ENCODE measurements at places on chromosomes 2 and 18.

DNA sequence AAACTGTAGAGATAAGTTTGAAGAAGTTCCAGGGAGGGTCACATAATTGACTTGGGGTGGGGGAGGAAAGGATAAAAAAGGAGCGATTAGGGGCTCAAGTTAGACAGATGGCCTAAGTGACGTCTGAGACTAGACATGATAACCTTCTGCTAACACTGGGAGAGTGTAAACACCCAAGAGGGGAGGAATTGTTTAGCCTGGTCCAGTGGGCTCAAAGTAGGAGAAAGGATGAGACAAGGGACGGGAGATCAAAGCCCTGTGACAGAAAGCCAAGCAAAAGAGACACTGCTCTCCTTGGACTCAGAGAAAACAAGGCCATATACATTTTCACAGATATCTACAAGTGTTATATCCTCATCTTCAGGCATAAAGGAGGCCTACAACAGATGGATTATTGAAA, 45.5 kb upstream of the IHH start:
- DNase-seq = no peak

DNA sequence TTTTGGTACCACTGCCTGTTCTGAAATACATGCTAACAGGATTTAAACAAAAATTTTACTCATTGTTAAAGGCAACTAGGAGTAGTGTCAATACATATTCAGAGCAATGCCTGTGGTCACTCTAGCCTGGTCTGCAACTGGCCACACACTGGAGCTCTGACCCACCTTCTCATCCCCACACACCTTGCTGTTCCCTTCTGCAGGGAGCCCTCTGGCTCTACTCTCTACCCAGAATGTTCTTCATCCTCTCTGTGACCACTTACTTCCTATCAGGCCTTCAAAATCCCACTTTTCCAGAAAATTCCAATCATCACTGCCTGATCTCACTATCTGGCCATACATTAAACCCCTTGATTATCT, 102.3 kb upstream of the NFU1 start:
- DNase-seq = no peak

DNA sequence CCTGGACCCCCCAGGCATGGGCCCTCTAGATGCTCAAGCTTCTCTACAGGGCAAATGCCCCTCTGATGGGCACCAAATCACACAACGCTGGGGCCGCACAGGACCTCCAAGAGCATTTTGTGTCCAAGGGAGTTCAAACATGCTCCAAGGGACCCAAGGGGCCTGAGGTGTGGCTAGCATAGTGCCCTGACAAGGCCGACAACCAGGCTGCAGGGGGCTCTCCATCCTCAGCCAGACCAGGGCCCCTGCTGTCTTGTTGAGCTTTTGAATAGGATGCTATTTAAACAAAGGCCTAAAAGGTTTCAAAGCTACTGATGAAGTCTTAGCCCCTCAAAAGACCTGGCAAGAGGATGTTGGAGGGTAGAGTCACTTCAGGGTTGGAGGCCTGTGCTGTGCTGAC, 33.1 kb downstream of the EN1 start:
- DNase-seq = no peak

GRCh38 chr2:237760506-237761502, 37.8 kb upstream of the RBM44 start:
- no peak for DNase-seq

GRCh38 chr2:171293661-171294060, 133.0 kb upstream of the TLK1 start:
- no peak for DNase-seq

DNA sequence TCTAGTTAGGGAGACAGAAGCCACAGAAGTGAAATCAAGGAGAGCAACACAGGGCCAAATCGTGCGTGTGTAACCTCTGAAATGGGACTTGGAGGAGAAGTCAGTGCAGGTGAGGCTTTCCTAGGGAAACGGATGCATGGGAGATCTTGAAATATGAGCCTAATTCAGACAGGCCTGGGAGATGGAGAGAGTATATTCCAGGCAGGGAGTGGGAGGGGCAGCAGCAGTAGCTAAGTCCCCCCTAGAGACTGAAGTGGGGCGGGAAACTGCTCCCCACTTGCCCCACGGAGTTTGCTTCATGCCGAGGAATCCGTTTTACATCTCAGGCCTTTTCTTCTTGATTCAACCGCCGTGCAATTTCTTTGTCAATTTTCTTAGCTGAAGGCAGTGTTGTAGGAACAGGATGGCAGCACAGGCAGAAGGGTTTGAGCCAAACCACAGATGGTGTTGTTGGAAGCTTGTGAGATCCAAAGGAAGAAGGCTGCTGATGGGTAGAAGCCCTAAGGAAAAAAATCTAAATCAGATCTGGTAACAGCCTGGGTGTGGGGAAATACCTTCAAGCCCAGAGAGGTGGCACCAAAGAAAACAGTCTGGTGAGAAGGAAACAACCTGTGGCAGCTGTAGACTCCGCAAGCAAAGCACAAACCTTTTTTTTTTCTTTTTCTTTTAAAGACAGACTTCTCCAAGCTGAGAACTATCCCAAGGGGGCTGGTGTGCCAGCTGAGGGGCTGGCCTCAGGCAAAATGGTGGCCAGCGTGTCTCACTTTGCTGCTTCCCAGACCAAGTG, 40.2 kb downstream of the EPAS1 start:
- no peak for DNase-seq

DNA sequence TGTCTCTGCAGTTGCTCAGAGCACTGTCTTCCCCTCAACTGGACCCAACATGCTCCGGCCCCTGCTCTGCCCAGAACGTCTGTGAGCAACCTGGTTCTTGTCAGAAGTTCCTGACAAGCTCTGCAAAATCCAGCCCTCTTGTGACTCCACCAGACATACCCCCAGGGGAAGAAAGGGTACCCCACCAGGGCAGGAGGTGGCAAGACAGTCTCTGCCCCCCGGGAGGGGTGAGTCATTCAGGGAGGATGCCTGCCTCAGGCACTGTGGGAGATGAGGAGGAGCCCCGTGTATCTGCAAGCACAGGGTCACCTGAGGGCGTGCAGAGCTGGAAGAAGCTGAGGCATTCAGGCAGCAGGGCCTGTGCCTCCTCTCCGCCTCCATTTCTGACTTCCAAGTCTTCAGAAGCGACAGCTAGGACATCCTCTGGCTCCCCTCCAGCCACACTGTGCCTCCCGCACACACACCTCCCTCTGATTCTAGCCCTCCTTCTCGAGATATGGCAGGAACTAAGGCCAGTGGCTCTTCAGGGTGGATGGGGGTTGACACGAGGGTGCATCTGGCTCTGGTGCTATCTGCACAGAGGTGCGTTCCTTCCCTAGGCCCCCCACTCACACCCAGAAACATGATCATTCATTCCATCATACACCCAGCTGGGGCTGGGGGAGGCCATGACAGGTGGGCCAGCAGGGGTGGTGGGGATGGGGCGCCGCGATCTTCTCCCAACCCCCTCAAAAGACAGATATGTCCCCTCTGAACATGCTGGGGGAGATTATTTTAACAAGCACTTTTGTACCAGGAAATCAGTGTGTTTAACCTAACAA, 222.2 kb downstream of the CYP26B1 start:
- no peak for DNase-seq

- DNase-seq = no peak
Observed at GRCh38 chr2:23494286-23494685, 109.3 kb downstream of the KLHL29 start.

GRCh38 chr2:80329491-80329890, 24.9 kb upstream of the LRRTM1 start:
- no peak for DNase-seq

DNA sequence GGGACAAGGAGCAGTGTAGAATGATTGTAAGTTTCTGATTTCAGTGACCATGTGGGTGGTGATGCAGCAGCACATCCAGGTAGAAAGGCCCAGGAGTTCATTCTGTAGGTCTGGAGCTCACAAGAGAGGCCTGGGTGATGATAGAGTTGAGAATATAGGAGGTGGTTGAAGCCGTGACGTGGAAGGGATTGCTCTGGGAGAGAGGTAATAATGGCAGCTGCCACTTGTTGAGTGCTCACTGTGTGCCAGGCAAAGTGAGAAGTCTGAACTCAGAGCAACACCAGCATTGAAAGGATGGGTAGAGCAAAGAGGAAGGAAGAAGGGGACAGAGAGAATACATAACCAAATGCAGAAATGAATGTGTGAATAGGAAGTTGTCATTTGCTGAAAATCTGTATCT, 3.3 kb downstream of the TTLL4 start:
- DNase-seq = no peak

DNA sequence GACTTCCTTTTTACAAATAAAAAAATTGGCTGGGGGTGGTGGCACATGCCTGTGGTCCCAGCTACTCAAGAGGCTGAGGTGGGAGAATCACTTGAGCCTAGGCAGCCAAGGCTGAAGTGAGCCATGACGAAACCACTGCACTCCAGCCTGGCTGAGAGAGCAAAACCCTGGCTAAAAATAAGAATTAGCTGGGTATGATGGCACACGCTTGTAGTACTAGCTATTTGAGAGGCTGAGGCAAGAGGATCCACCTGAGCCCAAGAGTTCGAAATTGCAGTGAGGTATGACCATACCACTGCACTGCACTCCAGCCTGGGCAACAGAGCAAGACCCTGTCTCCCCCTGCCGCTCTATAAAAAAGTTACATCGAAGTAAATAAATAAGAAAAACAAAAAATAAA, 33.7 kb downstream of the GFPT1 start:
- no peak for DNase-seq

- no peak for DNase-seq
Observed at GRCh38 chr2:115083711-115084110, 641.3 kb downstream of the DPP10 start.

DNA sequence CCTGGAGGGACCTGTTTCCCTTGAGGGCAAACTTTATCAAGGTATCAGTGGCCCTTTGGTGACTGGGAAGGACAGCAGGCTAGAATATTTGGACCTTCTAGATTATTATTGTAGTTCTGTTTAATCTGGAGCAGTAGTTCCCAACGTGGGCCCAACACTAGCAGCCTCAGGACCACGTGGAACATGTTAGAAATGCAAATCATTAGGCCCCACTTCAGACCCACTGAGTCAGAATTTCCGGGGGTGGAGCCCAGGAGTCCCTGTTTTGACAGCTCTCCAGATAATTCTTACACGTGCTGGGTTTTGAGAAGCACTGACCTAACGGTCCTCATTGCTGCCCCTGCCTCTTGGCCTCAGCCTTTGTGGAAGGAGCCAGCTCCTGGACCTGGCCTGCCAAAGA, 25.5 kb upstream of the DYNC2LI1 start:
- DNase-seq = no peak

DNA sequence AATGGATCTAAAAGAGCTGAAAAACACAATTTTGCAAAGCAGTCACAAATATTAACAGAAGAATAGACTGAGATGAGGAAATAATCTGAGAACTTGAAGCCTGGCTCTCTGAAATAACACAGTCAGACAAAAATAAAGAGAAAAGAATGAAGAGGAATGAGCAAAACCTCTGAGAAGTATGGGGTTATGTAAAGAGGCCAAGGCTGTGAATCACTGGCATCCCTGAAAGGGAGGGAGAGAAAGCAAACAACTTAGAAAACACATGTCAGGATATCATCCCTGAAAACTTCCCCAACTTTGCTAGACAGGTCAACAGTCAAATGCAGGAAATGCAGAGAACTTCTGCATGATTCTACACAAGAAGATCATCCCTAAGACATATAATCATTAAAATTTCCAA, 73.5 kb upstream of the LHCGR start:
- no peak for DNase-seq

DNA sequence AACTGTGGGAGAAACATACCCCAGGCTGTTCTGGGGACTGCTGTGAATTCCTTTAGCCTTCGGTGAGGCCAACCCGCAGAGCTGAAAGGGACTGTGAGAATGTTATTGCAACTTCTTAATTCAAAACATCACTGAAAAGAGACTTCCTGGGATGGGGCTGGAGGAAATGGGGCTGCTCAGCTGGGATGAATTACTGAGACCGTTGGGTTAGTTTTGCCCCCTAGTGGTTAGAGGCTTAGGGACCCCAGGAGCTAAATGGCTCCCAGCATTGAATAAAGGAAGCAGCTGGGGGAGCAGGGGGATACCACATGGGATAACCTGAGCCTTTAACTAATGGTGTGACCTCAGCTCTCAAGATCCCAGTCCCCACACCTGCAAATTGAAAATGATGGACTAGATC, 941.1 kb upstream of the FANCL start:
- DNase-seq = no peak

DNA sequence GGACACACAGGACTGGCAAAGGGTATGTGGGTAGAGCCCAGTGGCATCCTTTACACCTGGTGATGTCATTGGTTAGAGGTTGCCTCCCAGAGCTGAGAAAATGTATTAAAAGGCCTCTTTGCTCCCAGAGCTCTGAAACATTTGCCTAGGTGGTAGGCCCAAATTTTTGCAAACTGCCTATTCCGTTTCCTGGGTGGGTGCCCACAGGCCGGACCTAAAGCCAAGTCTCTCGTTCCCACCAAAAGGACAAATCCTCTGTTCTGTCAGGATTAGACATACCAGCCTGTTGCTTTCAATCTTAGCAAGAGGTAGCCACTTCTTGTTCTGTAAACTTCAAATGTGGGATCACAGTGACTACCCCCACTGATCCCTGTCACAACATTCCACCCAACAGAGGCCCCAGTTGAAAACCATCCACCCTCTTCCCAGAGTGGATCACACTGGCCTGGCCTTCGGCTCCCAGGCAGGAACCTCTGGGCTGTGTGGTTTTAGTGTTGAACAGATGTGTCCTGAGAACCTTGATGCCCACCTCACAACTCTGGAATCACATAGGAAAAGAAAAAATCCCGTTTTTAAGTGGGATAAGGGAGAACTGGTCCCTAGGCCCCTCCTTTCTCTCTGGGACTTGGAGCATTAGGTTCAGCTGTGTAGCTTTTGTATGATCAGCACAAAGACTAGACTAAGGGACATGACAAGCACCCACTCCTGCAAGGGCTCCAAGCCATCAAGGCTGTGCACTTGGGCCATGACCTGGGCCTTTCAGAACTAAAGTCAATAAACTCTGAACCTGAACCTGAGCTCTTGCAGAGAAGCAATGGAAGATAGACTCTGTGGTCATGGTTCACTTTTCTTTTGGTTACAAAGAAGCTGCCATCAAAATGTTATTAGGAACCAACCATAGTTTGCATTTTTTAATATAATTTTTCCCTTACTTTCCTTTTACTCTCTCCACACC, 211.3 kb downstream of the CYP26B1 start:
- DNase-seq = no peak

DNA sequence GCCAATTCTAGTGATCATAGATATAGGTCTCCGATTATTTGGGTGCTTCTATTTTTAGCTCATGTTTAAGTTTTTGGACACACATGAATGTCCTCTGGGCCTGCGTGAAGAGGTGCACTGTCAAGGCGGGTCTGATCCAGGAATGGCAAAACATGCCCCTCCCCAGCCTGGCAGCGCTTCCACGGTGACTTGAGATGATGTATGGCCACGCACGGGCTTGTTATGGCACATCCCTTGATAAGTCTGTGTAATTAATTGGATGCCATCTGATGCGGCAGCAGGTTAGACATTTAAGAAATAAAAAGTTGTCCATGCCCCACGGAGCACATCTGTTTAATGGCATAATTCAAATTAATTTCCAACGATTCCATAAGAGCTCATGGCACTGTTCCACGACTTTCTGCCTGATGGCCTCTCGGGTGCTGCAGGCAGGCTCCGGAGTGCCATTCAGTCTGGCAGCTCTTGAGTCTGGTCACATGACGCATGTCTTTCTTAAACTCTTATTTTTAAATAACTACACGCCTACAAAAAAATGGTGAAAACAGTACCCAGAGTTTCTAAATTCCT, 151.4 kb downstream of the ACKR3 start:
- no peak for DNase-seq

All from stimulated activated CD8-positive, alpha-beta memory T cell treated with anti-CD3 and anti-CD28 coated beads, Interleukin-7, amount 100 ng/mL, for 4 hours (primary cell).